Astrocyte of the hippocampus (primary cell): ENCODE measurements at places on chromosomes 16 and 17.

DNA sequence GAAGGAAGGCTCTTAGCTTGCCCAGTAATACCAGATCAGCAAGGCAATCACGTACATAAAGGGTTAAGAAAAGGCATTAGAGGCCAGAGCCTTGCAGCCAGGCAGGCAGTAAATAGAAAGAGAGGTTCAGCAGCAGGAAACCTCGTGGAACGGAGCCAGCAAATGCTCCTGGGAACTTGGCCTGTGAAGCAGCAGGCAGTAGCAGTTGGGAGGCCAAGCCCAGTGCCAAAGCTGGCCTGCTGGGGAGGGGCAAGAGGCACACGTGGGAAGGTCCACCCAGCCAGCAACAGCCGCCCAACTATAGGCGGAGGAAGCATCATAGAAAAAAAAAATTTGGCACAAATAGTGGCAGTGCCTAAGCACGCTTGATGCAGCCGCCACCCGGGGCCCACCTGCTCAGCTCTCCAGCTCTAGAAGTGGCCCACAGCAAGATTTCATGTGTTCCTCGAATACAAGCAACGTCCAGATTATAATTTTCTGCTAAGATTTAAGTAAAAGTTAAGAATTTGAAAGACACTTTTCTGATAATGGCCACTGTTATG lies 2339.5 kb downstream of the TP53TG3F start:
- DNase-seq, result no peak

DNA sequence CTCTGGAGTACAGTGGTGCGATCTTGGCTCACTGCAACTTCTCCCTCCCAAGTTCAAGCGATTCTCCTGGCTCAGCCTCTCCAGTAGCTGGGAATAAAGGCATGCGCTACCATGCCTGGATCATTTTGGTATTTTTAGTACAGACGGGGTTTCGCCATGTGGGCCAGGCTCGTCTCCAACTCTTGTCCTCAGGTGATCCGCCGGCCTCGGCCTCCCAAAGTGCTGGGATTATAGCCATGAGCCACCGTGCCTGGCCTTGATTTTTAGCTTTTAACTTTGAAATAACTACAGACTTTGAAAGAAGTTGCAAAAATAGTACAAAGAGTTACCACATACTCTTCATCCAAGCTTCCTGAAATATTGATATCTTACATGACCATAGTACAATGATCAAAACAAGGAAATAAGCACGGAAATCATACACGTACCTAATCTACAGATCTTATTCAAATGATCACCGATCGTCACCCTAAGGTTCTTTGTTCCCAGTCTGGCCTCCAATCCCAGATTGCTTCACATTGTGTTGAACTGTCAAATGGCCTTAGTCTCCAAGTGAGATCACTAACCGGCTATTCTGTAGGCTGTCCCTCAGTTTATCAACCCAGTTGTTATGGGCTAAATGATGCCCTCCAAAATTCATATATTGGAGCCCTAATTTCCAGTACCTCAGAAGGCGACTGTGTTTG lies 18.4 kb downstream of the NPIPA1 start:
- no peak for DNase-seq

DNA sequence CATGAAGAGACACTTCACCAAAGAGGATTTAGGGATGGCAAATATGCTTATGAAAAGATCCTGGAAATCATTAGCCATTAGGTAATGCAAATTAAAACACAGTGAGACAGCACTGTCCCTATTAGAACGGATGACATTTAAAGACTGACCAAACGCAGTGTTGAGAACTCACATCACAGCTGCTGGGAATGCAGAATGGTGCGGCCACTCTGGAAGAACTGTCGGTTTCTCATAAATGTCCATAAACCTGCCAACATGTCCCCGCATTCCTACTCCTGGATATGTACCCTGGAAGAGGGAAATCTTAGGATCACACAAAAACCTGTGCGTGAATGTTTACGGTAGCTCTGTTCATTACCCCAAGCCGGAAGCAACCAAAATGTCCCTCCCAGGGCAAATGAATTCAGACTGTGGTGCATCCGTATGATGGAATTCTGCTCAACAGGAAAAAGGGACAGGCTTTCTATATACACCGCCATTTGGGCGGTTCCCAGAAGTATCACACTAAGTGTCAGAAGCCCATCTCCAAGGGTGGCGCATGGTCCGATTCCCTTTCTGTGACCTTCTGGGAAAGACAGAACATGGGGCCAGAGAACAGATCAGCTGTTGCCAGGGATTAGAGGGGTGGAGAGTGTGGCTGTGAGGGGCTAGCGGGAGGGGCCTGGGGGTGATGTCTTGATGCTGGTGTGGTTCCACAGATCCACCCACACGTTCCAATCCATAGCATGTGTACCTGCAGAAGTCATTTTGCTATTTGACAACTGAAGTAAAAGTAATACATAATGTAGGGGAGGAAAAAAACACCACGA lies 197.2 kb upstream of the CHMP6 start:
- DNase-seq, result no peak

DNA sequence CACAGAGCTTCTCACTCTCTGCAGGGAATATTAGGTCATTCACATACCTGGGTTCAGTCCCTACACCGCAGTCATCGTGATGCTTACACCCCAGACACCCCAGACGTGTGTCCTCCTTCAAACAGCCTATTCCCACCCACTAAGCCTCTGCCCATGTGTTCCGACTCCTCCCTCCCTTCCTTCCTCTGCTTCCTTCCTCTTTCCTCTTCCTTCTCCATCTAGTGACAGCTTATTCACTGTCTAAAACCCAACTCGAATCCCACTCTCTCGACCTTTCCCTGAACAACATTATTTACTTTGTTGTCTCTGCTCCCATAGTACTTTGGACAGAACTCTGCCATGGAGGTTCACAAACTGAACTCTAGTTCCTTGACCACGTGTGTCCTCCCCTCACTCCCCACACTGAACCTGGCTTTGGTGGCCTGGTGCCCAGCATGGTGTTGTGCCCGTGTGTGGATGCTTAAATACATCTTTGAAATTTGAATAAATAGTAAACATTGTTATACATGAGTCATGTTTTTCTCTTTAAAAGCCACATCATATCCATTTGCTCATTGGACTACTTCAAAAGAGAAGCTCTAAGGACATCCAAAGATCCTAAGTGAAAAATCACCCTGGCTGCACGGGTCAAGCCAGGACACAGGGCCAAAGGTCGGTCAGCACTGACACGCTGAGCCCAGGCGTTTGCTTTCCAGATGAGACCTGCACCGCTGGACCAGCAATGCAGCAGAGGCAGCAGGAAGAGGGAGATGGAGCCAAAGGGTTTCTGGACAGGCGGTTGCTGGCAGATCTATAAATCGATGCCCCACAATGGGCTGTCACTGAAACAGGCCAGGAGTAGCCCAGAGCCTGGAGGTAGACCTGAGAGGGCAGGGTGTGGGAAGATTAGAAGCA lies 14.1 kb upstream of the G6PC1 start:
- DNase-seq, result no peak

- DNase-seq, result no peak
Measured at GRCh38 chr17:77497578-77497934, 356.8 kb downstream of the SEC14L1 start.

DNA sequence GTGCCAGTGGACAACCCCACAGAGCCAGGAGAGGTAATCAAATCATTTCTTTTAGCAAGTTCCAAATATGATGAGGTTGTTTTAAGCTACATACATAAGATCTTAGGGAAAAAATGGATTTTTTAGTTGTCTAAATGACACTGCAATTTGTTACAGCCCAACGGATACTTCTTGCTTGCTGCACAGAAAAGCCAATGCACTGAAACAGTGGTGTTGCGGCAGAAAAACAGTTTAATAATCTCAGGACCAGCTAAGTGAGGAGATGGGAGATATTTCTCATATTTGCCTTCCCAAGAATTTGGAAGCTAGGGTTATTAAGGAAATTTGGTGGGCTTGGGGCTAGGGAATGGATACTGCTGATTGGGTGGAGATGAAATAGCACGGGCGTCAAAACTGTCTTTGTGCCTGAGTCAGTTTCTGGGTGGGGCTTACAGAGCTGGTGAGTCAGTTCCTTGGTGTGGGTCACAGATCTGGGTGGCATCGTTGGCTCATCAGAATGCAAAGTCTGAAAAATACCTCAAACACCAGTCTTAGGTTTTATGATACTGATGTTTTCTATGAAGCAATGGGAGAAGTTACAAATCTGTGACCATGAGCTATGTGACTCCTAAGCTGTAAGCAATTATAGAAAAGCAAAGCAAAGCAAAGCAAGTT lies 255.4 kb downstream of the IRX3 start:
- DNase-seq, result no peak

DNA sequence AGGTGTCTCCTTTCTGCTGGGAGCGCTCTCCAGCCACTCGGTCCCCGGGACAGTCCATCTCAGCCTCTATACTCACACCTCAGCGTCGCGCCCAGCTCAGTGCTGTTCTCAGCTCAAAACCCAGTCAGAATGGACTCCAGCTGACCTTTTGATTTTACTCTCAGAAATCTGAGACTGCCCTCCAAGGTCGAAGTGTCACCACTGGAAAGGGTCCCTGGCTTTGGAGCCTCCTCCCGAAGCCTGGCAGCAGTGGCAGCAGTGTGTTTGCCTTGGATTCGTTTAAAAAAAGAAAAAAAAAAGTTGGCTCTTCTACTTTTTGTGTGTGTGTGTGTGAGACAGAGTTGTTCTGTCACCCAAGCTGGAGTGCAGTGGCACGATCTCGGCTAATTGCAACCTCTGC lies 10.4 kb downstream of the KLHL36 start:
- no peak for DNase-seq

DNA sequence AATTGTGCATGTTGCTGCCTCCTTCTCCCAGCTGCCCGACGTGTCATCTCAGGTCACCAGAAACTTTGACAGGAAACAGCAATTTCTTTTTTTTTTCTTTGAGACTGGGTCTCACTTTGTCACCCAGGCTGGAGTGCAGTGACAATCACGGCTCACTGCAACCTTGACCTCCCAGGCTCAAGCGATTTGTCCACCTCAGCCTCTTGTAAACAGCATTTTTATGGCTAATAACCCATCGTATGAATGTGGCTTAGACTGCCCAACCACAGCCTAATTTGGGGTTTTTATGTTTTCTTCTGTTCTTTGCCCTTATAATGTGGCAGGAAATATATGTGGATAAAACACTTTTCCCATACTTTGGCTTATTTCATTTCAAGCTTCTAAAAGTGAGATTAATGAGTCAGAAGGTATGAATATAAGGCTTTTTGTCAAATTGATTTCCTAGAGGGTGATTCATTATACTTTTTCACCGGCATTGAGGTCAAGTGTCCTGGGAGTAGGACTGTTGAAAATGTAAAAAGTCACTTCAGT lies 31.0 kb upstream of the SLC5A10 start:
- peak; percentile 21 for DNase-seq

DNA sequence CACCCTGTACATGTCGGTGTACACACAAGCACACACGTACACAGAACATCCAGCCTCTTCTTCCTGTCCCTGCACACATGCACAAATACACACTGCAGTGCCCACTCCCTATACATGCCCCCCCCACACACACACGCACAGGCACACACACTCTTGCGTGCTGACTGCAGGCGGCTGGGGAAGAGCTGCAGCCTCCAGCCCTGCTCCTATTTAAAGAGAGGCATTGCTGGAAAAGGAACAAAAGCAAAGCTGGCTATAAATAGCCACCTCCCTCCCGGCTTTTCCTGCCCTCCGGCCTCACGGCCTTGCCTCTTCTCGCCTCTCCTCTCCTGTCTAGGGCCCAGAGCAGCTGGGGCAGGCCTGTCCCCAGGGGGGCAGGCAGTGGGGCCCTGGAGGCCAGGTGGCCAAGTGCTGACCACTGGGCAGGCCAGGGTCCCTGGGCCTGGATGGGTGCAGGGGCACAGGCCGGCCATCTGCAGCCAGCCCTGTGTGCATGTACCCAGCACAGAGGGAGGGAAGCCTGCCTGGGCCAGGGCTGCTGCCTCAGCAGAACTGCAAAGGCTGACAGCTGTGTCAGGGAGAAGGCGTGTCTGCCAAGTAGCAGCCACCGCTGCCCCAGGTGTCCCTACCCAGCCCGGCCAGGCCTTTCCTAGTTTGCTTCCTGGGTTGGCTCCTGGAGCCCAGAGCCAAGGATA lies 25.4 kb downstream of the RTN4RL1 start:
- peak; percentile 54 for DNase-seq

DNA sequence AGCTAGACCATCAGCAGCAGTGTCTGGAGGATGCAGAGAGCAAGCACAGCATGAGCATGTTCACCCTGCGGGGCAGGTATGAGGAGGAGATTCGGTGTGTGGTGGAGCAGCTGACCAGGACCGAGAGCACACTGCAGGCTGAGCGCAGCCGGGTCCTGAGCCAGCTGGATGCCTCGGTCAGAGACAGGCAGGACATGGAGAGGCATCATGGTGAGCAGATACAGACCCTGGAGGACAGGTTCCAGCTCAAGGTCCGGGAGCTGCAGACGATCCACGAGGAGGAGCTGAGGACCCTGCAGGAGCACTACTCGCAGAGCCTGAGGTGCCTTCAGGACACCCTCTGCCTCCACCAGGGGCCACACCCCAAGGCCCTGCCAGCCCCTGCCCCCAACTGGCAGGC lies 38.8 kb downstream of the PLD6 start:
- no peak for DNase-seq

GRCh38 chr17:64786337-64786736 lies 124.2 kb upstream of the SMURF2 start:
- DNase-seq, result no peak

GRCh38 chr16:52466994-52467393 lies 79.9 kb downstream of the TOX3 start:
- DNase-seq, result no peak

DNA sequence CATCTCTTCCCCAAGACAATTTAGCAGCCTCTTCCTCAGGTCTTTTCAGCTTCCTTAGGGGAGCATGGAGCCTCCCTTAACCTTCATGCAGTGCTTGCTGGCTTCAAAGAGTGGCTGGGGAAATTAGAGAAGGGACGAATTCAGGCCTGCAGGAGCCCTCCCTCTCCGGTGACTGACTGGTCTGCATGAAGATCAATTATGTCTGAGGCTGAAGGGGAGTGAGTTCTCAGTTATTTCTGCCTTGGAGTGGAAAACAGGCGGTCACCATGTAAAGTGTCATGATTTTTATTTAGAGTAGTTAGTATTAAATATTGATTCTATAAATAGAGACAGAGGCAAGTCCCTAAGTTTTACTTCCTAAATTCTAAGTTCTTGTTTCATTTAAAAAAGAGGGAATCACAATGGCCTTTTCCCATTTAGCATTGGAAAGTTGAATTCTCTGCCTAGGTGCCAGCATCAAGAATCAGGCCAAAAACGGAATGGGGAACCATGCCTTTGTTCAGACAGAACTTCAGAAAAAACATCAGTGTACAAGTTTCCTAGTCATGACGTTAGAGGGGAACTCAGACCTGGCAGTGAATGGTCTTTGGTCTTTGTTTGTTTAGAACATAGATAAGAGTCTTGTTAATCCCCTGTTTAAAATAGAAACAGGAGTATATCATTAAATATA lies 4.4 kb downstream of the GABARAPL2 start:
- DNase-seq, result no peak

DNA sequence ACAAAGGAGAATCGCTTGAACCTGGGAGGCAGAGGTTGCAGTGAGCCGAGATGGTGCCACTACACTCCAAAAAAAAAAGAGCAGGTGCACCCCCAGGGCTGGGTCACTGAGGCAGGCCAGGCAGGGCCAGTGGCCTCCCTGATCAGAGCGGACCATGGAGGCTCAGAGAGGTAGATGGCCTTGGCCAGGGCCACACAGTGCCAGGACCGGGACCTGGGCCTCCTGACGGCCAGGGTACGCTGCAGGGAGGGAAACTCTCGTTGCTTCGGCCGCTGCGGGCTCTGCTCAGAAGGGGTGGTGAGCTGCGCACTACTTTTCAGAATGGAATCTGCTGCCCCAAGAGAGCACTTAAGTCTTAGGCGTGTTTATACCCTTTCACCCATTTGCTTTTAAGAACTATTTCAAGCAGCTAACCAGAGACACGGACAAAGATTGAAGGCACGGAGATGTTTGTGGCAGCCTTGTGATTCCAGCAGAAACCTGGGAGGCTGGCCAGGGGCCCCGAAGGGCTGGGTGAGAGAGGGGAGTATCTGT lies 17.1 kb downstream of the MYO1C start:
- no peak for DNase-seq

- DNase-seq, result no peak
Measured at GRCh38 chr17:36600465-36600864, 918 bp upstream of the MRM1 start.
